ENCODE measurements at places on chromosomes 7 and 10.

- no peak for DNase-seq
These were observed 241.4 kb downstream of the LRMDA start for GRCh38 chr10:75672842-75673241.

DNA sequence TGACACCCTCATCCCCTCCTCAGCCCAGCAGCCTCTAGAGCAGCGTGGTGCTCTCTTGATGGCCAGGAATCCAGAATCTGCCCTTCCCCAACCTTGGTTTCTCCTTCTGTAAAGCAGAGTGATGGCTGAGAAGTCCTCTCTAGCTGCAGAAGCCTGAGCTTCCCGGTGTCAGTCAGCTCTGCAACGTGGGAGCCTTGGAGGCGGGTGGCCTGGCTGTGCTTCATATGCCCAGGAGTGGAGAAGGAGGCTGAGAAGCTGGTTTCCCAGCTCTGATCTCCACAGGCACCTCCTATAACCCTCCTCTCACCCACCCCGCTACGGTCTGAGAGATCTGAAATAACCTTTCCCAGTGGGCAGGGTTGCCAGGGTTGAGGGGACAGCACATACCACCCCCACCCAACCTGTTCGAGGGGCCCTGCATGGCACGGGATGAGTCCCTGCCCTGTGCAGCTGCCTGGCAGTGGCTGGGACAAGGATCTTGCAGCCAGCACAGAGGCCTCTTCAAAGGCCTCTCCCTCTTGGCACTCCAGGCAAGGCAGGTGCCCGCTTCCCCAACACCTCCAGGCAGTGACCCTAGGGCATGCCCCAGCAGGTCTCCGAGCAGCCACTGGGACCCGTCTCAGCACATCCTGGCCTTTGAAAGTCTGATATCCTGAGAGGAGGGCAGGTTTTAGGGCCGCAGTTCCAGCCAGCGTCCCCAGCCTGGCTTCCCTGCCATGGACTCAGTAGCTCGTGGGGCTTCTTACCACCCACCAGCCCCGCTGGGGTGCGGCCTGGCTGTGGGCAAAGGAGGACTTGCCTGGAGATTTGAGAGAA is 18.3 kb upstream of the SLC29A3 start:
- no peak for DNase-seq

DNA sequence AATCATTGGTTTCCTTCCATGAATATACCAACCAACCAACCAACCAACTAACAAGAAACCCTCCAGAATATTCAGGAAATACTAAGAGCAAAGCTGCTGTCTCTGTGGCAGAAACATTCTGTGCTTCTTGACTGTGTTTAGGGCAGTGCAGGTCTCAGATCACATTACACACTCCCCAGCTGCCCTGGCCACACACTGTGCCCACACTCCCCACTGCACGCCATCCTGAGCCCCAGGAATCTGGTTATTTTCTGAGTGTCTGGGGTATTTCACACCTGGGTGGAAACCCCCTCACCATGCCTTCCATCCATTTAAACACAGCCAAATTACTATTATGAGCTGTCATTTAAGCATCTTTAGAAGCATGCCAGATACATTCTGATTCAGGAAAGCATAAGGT is 183.7 kb upstream of the ANK3 start:
- DNase-seq: no peak

DNA sequence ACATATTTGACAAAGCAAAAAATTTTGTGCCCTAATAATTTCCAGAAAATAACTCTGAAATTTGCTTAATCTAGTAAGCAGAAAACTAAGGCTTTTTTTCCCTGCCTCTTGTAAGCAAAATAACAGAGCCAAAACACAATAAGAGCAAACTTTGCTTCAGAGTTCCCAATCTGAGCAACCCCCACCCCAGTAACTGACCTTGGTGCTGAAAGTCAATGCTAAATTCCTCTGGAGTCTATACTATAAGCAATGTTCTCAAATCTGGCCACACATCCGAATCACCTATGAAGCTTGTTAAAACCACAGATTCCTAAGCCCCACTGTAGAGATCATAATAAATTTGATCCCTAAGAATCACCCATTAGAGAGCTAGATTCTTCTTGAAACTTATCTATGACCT is 150.5 kb downstream of the ELAPOR2 start:
- DNase-seq: no peak

GRCh38 chr10:51602326-51602725 is 97.1 kb downstream of the CSTF2T start:
- DNase-seq: no peak

- DNase-seq: no peak
These were observed 115.0 kb downstream of the PRKAG2 start for GRCh38 chr7:151761957-151762356.

DNA sequence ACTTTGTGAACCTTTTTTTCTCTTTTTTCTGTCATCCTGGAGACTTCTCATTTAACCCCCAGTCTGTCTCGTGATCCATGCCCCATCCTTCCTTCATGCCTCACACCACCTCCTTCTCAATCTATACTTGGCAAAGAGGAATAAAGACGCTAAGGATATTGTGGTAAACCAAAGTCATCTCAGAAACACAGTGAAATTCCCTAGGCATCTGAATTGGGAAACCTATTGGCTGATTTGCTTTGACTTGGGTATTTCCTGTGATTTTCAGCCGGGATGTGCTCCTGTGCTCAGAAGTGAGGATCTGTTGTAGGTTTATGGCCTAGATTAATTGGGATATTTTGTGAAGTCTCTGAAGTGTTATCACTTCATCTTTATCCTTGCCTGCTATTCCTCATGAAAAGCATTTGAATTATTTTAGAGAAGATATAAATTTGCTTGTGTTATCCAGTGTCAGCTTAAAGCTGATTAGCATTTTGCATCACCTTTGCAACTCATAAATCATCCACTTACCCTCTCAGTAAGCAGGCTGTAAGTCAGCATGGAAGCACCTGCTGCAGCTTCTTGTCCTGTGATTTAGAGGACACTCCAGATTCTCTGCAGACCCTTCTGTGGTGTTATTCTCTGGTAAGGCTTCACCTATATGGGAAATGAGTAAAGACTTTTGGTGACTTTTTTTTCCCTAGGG is 138.0 kb downstream of the AUTS2 start:
- no peak for DNase-seq

- DNase-seq: no peak
These were observed 13.7 kb upstream of the TRA2A start for GRCh38 chr7:23545493-23545892.

Data from CD4-positive, alpha-beta T cell treated with Interleukin-1 beta for 1 hour (primary cell).